Stimulated activated CD4-positive, alpha-beta T cell treated with anti-CD3 and anti-CD28 coated beads, TNF-alpha, amount 100 ng/mL, for 4 hours (primary cell): ENCODE measurements at places on chromosomes 5 and 9.

DNA sequence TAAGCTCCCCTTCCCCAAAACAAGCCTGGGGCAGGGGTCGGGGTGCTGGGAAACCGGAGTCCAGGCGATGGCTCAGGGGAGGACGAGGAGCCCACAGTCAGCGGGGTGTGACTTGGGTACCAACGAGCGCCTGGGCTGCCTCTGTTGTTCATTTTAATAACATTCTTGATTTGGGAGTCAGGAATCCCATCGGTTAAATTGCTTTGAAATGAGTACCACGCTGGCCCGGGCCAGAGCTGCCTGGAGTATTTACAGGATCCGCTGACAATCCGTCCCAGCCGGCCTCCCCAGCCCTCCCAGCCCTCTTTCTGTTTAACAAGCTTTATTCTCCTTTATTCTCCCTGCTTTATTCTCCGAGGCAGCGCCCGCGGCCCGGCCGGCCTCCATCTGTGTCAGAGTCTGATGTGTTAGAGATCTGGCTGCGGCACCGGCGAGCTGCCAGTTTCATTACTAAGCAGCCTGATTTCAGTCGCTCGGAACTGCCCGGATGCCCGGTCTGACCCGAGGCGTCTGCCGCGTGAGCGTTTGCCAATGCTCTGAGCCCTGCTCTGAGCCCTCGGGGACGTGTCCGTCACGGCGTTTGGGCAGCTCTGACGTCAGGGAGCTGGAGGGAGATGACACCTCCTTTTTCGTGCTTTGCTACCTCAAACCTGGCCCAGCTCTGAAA lies 16.5 kb upstream of the QRFP start:
- DNase-seq = no peak

DNA sequence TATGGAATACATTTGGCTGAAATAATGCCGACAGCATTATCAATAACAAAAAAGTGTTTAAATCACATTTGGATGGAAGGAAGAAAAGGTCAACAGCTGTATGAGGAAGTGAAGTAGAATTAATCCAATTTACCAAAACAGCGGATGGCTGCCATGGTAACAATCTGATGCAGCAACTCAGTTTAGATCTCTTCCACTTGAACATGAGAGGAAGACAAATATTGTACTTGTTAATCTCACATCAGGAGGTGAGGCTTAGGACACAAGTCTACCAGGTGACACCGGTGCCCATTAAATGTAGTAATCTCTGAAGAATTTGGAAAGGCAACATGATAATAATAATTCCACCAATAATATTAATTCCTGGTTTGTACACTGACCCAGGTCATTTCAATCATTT lies 2.4 kb downstream of the RASEF start:
- DNase-seq = no peak

- no peak for DNase-seq
Observed at GRCh38 chr5:178284996-178285395, 52.4 kb upstream of the PHYKPL start.

DNA sequence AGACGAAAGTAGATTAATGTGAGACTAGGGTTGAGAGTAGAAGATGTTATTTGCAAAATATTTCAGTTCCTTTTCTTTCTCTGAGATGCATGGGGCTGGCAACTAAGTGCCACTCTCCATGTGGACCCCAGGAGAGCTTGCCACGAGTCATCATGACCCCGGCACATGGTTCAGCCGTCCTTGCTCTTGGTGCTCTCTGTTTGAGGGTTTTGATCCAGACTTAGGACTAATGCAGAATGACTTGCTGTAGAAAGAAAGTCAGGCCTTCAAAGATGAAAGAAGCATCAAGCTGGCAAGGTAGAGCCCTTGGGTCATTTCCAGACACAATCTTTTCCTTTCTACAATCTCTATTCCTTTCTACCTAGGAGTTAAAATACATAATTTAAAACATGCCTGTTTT lies 84.7 kb downstream of the RASGRF2 start:
- DNase-seq = no peak

DNA sequence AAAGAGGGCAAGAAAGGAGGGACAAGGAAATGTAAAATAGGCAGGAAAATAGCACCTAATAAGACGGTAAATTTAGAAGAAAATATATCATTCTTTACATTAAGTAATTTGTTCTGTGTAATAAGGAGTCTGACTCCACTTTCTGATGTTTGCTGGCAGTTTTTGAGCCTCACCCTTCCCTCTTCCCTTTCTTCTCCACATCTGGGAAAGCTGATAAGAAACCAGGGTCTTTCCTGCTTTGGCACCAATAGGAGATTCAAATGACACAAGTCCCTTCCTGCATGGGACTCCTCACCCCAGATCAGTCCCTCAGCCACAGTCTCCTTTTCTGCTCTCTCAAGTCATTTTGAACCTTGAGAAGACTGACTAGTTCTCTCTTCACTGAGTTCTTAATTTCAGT lies 31.2 kb upstream of the LECT2 start:
- no peak for DNase-seq

DNA sequence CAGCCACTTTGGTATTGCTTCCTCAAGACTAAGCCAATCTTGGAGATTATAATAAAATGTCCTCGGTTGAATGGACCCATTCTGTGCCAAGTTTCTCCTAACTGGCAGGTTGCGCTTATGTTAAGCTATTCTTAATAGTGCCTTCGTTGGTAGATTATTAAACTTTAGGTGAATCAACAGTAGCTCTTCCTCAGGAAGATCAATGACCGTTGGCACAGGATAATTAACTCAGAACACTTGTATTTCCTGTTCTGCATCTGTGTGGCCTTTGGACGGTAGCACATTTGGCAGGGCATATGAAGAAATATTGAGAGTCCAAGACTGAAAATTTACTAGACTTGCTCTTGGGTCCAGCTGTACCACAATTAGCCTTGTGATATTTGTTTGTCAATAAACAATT lies 402.9 kb downstream of the MLLT3 start:
- DNase-seq = no peak

DNA sequence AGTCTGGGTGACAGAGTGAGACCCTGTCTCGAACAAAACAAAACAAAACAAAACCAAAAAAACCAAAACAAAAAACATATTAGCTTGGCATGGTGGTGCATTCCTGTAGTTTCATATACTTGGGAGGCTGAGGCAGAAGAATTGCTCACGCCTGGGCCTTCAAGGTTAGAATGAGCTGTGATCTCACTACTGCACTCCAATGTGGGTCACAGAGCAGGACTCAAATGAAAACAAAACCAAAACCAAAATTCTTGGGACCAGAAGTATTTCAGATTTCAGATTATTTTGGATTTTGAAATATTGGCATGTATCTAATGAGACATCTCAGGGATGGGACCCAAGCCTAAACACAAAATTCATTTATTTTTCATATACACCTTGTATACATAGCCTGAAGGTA lies 80.2 kb downstream of the TMC1 start:
- no peak for DNase-seq
